ENCODE measurements at places on chromosomes 7 and 10.

- DNase-seq: no peak
These were observed 59.4 kb upstream of the NAMPT start for GRCh38 chr7:106344211-106344610.

- no peak for DNase-seq
These were observed 339.4 kb upstream of the KIAA1217 start for GRCh38 chr10:23869548-23869947.

- DNase-seq: no peak
These were observed 714.7 kb upstream of the MBL2 start for GRCh38 chr10:53487019-53487983.

- DNase-seq: peak; percentile 97
These were observed 649.1 kb downstream of the TNS3 start for GRCh38 chr7:46932676-46933424.

- no peak for DNase-seq
These were observed 98.2 kb downstream of the FAM204A start for GRCh38 chr10:118243907-118244306.

All from fibroblast of mammary gland (primary cell).